ENCODE measurements at places on chromosomes 11 and 22.

DNA sequence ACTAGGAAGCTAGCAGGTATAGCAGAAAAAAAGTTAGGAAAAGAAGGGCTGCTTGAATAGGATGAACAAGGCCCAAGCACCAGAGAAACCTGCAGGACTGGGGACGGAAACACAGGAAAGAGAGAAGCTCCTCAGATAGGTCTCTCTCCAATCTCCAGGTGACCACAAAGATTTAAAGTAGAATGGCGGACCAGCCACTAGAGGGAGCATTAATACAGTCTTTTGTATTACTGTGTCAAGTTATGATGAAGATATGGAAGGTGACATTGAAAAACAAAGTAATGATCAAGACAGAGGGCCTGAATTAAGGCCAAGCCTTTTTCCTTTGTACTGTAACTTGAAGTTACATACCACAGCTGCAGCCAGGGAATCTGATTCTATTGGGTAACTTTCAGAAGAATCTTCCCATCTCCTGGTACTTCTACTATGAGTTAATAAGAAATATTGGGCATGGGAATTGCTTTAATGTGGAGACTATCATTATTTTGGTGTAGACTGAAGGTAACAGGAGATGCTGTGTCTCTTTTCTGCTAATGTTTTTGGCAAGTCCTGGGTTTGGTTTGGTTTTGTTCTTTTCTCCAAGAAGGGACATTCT lies 33.8 kb downstream of the OR2AG2 start:
- peak; percentile 53 for DNase-seq

DNA sequence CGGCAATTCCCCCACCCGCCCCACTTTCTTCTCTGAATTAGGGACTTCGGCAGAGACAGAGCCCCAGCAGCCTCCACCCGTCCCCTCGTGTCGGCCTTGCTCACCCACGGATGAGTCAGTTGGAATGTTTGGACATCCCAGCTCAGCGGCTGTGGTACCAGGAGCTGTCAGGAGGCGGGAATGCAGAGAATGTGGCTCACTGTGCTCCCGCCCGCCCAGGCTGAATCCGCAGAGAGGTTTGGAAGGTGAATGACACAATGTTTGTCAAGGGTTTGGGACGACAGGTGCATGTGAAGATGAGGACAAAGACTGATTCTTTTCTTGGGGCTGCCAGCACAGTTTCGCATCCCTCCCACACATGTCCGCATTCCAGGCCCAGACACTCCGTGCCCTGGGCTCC lies 39.6 kb downstream of the LIF start:
- DNase-seq = peak; percentile 98

DNA sequence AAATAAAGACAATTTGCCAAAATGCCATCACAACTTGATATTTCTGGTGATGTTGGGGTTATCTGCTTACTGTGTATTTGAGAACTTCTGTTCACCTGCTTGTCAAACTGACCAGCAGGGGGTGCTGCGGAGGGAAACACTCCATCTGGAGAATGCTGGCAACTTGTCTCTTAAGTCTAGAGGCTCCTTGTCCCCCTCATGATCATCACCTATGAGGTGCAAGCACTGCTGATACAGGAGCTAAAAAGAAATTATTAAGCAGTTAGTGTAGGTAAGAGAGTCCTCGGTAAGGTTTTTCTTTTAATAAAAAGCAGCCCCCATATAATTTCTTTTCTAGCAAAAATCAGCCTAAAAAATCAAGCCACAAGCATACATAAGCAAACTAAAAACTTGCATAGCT lies 32.7 kb upstream of the GLYATL1B start:
- peak; percentile 54 for DNase-seq

DNA sequence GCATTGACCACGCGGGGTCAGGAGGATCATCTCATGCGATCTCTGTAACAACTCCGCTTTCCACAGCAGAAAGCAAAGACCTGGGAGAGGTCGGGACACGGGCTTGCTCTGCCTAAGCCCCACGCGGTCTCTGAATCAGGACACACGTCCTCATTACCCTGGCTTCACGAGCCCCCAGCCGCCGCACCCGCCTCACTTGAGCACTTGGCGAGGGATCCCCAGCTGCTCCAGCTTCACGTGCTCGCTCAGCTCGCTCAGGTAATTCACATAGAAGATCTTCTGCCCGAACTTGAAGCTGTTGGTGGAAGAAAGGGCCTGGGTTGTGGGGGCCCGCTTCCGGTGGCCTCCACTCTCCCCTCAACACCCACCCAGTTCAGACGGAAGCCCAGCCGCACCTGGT lies 19.6 kb downstream of the ARHGAP1 start:
- no peak for DNase-seq

GRCh38 chr11:41245184-41245583 lies 214.3 kb downstream of the LRRC4C start:
- no peak for DNase-seq

GRCh38 chr11:77147668-77148321 lies 19.7 kb downstream of the MYO7A start:
- no peak for DNase-seq

DNA sequence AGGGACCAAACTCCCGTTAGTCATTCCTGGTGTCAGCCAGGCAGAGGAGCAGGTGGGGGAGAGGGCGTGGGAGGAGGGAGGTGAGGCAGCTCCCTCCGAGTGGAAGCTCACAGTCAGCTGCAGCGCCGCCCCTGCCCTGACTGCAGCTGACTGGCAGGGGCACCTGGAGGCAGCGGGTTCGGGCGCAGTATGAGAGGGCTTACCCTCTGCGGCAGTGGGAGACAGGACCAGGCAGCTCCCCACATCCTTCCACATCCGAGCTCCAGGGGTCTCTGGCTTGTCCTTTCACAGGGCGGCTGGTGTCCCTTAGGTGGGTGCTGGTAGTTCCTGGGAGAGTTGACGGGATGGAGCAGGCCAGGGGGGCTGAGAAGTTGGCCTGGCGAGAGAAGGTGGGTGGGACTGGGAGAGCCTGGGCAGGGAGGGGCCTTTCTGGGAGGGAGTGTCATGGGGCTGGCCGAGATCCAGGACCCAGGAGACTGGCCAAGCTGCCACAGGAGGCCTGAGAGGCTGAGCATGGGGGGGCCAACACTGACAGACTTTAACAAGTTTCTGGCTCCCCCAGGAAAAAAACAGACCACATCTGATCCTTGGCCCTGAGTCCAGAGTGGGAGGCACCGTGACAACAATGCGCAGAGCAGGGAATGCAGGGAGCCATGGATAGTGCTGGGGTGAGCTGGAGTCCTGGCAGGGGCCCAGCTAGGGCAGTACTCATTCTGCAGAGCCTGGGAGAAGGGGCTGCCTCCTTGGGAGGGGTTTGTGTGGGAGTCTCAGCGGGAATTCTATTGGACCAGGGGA lies 4.9 kb downstream of the ADORA2A start:
- peak; percentile 29 for DNase-seq

DNA sequence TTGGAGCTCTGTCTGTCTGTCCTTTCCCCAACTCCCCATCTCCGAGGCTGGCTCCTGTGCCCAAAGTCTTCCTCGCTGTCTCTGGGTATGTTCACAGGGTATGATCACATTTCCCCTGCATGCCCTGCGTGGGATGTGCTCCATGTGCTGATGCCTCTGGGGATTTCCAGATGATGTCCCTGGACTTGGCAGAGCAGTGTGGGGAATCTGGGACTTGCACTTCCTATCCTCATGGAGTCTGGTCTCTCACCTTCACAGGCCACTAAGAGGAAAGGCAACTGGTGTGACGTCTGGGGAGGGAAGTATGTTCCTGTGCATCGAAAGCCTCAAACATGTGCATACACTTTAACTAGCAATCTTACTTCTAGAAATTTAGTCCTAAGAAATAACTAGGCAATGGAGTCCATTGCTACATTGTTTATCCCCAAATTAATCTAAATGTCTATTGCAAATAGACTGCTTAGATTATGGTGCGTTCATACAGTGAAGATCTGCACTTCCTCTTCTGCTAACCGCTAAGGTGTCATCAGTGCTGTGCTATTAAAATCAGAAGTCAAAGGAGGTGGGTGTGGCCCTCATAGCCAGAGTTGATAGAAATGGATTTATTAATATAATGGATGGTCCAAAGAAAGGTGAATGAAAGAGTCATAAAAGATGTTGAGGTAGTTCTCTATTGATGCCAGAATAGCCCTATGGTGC lies 20.8 kb downstream of the TIMP3 start:
- no peak for DNase-seq

DNA sequence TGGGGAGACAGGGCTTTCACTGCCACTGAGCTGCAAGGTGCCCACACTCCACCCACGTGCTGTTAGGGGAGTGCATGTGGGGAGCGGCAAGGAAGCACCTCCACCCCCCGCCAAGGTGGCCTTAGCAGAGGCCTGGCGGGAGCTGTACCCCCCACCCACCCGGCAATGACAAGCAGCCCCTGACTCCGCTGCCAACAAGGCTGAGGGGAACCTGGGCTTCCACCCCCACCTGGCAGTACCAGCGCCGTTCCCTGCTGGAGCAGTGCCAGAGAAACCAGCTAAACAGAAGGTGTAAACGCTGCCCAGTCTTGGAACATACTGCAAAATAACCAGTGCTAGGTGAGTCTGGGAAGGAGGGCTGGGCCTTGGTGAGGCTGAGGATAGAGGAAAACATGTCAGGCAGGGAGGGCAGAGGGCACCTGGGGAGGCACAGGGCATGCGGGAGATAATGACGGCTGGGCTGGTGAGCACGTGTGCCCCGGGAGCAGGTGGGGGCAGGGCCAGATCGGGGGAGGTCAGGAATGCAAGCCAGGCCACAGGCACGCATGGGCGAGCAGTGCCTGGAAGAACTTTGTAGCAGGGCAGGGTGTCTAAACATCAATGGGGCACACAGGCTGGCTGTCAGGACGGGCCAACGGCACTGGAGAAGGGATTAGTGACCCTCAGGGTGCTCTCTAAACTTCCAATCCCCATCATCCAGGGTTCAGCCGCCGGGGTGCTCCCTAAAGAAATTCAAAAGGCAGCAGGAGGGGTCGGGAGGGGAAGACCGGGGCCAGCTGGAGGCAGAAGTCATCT lies 6.6 kb downstream of the CERK start:
- peak; percentile 19 for DNase-seq

DNA sequence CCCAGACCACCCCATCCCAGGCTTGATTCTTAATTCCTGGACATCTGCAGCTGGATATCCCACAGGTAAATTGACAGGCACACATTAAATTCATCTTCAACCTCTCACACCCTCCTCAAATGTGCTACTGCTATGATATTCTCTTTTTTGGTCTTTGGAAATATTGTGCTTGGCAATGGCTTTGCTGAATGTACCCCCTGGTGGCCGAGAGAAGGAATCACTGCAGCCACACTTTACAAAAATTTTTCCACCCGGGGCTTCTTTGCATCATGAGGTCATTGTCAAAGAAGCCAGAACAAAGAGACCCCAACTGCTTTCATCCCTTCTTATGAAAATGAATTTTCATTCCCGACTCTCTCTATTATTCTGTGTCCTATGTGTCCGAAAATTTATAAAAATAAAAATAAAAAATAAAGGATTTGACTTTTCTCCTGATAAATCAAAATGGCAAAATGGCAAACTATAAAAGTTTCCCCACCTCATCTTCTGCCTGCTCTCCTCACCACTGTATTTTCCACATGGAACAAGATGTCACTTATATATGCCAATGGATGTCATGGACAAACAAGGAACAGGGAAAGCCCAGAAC lies 15.0 kb upstream of the CYB5R2 start:
- DNase-seq = peak; percentile 39

- no peak for DNase-seq
Measured at GRCh38 chr11:107947904-107948303, 19.7 kb downstream of the RAB39A start.

- no peak for DNase-seq
Measured at GRCh38 chr11:65791719-65792213, 4.9 kb downstream of the OVOL1 start.

GRCh38 chr11:9029422-9029821 lies 25.6 kb upstream of the NRIP3 start:
- DNase-seq = no peak

- no peak for DNase-seq
Measured at GRCh38 chr11:75493626-75494025, 32.1 kb downstream of the GDPD5 start.

- DNase-seq = no peak
Measured at GRCh38 chr22:50674606-50675552, 2.3 kb downstream of the SHANK3 start.

- no peak for DNase-seq
Measured at GRCh38 chr11:70410276-70411205, 12.2 kb downstream of the CTTN start.

GRCh38 chr11:115580416-115580815 lies 76.2 kb upstream of the CADM1 start:
- DNase-seq = no peak

DNA sequence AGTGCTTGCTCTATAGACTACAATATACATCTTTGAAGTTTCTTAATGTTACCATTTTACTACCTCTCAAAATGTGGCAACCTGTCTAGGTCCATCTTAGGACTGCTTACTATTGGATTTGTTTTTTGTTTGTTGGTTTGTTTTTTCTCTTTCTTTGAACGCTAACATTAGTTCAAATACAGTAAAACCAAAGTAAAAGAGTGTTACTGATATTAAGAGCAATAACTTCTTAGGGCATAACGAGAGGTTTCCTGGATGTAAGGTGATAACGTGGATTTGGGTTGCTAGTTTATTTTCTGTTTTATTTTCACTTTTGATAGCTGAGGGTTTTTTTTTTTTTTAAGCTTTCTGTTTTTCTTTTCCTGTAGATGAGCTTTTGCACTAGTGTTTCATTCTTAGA lies 43.6 kb downstream of the TMEM135 start:
- DNase-seq = no peak

DNA sequence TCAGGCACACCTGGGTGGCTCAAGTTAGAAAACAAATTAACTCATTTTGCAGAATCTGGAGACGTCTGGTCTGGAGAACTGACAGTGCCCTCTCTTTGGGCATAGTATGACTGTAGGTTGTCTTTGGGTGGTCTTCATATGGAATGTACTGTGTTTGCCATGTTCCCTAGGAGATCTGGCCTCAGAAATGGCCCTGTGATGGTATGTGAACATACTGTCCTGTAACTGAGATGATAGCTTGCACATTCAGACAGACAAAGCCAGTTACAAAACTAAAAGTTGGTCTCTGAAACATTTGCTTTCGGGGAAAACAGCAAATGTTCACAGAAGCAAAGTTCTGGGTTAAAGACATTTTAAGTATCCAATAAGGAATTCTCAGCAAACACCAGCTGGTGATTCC lies 29.7 kb downstream of the CD44 start:
- no peak for DNase-seq

DNA sequence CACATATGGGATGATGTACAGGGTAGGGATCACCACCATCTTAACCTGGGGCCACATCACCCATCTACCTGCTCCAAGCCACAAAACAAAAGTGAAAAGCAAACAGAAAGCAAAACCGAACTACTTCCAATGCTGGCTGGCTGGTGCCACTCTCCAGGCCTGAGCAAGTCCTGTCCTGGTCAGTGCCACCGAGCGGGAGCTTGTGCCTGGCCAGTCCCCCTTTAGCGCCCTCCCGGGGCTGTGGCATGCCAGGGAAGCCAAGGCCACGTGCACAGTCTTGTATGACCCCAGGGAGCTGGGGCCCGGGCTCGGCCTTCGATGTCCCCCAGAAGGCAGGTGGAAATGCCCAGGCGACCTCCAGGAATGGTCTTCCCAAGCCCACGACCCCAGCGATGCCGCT lies 17.9 kb upstream of the NAP1L4 start:
- DNase-seq = no peak

All from iris pigment epithelial cell (primary cell).